ENCODE measurements at places on chromosomes 13 and 19.
A peak's percentile ranks its signal among the peaks of the same experiment; 100 is the strongest.

GRCh38 chr19:41265395-41266153 lies 1.4 kb downstream of the HNRNPUL1 start:
- DNase-seq: peak; percentile 40

DNA sequence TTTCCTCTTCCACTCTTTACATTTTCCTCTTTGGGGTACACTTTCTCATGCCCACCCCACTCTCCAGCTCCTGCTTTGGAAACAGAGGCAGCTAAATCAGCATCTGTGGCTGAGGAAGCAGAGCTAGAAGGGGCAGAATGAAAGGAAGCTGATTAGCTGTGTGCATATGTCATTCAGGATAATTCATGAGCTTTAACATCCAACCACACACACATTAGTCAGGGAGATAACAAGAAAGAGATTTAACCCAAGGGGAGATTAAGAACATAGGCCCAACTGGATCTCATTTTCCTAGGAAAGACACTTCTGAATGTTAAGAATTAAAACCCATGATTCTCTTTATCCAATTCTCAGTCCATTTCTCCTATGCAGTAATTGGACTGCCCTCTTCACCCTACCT lies 405.5 kb downstream of the TBC1D4 start:
- no peak for DNase-seq

GRCh38 chr19:13764821-13765394 lies 586 bp downstream of the MRI1 start:
- peak; percentile 53 for DNase-seq

- DNase-seq: no peak
These were observed 2.1 kb upstream of the CIRBP start for GRCh38 chr19:1266916-1267476.

DNA sequence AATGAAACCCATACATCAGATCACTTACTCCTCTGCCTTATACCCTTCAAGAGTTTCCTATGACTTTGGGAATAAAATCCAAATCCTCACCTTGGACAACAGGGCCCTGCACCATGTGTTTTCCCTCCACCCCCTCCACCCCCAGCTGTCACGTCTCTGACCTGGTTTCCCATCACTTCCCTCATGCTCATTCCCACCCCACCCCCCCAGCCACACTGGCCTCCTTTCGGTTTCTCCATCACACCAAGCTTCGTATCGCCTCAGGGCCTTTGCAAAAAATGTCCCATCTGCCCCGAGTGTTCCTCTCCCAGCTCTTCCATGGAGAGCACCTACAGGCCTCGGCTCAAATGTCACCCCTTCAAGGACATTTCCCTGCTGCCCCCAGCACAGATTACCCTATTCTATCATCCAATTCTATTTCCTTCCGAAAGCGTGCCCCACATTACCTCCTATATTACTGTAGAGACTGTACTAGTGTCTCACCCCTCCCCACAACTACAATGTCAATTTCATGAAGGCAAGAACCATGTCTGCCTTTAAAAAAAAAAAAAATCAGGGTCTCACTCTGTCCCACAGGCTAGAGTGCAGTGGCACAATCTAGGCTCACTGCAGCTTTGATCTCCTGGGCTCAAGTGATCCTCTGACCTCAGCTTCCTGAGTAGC lies 16.8 kb upstream of the FFAR2 start:
- DNase-seq: no peak

- DNase-seq: no peak
These were observed 2.6 kb upstream of the EPN1 start for GRCh38 chr19:55672418-55672817.
